ENCODE measurements at places on chromosomes 16 and 17.
A peak's percentile ranks its signal among the peaks of the same experiment; 100 is the strongest.

DNA sequence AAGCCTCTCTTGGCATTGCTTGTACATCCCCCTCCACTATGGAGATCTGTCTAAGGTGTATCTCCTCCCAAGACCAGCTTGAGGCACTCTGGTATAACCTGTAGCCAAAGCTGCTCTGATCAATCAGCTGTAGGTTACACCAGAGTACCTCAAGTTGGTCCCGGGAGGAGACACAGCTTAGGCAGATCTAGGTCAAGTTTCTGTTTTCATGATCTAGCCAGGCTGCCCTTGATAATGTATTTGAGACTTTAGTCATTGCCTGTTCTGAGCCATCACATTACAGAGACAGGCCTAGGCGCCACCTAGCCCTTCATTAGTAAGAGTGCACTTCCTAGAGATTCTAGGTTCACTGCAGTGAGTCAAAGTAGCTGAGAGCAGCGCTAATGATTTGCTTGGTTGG is 31.4 kb downstream of the ASGR1 start:
- DNase-seq: no peak

DNA sequence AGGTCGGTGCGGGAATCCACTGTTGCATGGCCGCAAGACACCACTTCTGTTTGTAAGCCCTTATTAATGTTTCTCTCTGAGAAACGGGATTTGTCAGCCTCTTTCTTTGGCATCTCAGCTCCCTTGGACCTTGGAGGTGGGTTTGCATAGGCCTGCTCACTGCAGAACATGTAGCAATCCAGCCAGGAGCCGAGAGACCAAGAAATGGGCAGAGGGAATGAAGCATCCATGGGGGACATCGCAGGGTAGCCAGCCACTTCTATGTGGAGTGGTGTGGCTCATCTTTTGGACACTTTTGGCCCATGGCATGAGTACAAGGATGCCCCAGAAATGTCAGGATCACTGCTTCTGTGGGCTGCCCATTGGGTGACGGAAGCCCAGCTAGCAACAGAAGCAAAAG is 79.4 kb downstream of the GSG1L start:
- no peak for DNase-seq

DNA sequence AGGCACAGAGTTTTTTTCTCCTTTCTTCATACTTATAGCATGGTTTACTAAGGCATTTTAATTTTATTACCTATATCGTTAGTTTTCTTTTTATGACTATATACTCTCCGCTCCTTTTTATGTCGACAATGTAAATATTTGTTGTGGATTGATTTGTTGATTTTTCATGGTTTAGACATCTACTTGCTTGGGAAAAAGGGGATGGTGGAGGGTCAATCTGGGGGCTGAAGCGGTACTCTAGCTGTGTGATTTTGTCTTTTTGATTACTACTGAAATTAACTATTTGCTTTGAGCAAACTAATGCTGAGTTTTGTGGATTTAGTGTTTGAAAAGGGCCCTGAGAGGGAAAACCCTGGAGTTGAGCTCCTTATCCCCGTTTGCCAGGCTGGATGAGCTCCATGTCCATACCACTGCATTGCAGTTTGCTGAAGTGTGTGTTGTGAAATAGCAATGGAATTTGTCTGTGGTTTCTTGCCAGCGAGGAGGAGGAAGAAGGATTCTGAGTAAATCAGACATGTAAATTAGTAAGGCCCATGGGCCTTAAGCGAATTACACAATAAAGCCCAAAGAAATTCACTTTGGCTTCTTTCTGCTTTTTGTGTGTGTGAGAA is 72.0 kb downstream of the FTO start:
- no peak for DNase-seq

GRCh38 chr17:52048137-52048898 is 110.2 kb downstream of the CA10 start:
- DNase-seq: no peak

- DNase-seq: no peak
Measured at GRCh38 chr16:87582216-87582965, 19.9 kb upstream of the JPH3 start.

DNA sequence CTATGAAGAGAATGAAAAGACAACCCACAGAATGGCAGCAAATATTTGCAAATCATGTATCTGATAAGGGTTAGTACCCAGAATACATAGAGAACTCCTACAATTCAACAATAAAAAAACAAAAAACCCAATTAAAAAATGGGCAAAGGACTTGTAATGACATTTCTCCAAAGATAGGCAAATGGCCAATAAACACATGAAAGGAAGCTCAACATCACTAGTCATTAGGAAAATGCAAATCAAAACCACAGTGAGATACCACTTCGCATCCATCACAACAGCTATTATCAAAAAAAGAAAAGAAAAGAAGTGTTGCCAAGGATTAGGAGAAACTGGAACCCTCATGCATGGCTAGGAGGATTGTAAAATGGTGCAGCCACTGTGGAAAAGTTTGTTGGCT is 45.1 kb upstream of the ARL6IP1 start:
- DNase-seq: no peak

- DNase-seq: no peak
Measured at GRCh38 chr16:14458576-14458975, 171.5 kb downstream of the PARN start.

DNA sequence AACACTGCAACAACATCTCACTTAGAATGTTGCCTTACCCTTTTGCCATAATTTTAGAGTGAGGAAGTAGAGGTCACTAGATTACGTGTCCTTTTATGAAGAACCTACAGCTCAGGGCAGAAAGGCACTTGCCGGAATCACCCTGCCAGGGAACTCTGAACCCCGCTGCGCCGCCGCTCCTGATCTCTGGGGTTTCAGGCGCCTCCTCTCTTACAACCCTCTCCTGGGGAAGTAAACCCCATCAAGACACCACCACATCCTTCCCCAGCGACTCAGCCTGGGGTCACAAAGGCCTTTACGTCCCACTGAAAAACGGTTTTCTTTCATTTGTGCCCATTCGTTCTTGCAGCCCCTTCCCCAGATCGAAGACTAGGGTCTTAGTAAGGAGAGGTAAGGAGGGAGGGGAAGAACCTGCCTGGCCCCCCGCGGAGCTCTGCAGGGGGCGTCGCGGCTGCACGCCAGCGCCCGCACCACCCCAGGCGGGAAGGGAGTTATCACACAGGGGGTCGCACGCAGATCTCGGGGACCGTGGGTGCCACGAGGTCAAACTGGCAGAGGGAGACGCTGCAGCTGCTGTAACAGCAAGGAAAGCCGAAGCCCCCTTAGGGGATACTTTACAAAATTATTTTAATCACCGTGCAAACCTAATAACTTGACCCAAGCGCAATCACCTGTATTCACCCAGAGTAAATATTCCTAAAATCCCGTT is 1.0 kb upstream of the HLF start:
- DNase-seq: no peak

DNA sequence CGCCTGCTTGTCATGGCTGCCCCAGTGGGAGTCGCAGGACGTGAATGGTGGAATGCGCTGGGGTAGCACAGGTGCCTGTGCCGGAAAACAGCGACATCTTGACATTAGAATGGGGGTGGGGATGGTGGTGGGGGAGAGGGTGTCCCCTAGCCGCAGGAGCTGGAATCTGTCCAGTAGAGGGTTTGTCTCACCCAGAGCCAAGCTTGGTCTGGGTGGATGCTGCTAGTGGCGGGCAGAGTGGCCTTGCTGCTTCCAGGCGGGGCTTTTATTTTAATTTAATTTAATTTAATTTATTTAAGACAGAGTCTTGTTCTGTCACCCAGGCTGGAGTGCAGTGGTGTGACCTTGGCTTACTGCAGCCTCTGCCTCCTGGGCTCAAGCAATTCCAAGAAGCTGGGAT is 7.7 kb downstream of the BAIAP2 start:
- DNase-seq: no peak

- no peak for DNase-seq
Measured at GRCh38 chr17:835263-835662, 53.1 kb downstream of the MRM3 start.

GRCh38 chr17:41490000-41490990 is 585 bp upstream of the KRT36 start:
- DNase-seq: no peak

GRCh38 chr17:75182319-75182568 is 515 bp downstream of the SUMO2 start:
- DNase-seq: no peak

GRCh38 chr17:74816905-74817620 is 40.9 kb upstream of the NAT9 start:
- DNase-seq: no peak

GRCh38 chr17:28524476-28525424 is 18.6 kb downstream of the FOXN1 start:
- no peak for DNase-seq

- no peak for DNase-seq
Measured at GRCh38 chr16:84848986-84849634, 29.3 kb downstream of the CRISPLD2 start.

DNA sequence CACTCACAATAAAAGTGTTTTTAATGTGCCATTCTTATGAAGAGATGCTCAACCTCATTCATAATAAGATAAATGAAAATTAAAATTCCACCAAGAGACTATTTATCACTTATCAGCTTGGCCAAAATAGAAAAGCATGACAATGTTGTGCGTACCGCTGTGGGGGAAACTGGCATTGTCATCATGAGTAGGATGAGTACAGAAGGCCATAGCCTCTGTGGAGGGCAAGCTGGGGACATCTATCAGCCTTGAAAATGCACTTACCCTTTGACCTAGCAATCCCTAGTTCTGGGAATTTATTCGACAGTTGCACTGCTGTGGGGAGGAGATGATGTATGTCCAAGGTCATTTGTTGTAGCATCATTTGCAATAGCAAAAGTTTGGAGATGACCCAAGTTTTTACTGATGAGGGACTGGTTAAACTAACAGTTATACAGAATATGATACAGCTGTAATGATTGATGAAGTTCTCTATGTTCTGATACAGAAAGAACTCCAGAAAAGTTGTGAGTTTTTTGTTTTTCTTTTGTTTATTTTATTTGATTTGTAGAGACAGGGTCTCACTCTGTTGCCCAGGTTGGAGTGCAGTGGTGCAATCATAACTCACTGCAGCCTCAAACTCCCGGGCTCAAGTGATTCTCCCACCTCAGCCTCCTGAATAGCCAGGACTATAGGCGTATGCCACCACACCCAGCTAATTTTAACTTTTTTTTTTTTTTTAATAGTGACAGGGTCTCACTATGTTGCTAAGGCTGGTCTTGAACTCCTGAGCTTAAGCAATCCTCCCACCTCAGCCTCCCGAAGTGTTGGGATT is 13.7 kb upstream of the PRKCB start:
- no peak for DNase-seq

DNA sequence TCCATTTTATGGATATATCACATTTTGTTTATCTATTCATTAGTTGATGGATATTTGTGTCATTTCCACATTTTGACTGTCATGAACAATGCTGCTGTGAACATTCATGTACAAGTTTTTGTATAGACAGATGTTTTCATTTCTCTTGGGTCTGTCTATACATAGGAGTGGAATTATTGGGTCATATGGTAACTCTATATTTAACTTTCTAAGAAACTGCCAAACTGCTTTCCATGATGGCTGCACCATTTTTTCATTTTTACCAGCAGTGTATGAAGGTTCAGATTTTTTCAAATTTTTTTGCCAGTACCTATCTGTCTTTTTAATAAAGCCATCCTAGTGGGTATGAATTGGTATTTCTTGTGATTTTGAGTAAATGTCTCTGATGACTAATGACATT is 15.5 kb downstream of the NFAT5 start:
- no peak for DNase-seq

DNA sequence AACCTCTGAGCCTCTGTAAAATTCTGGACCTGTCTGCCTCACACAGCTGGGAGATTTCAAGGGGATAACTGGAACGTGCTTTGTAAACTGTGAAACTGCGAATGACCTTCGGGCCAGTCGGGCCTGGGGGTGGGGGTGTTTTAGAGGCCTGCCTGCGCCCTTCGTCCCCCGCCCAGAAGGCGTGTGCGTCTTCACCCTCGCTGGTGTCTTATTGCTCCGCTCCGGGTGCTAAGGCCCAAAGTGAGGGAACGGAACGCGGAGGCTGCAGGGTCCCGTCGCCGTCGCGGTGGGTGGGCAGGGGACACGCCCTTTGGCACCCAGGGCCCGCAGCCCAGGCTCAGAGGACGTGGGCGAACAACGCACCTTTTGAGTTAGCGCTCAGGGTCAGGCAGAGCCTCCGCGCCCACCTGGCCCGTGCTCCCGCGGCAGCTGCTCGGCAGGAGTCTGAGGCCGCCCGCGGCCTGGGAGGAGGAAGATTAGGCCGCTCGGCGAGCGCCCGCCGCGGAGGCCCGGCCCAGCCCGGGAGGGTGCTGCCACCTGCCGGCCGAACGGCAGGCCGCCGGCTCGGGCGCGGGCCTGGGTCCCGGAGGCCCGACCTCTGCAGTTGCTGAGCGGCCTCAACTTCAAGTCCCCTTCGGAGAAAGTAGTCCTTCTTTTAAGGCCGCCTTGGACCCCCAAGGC is 29.7 kb downstream of the DCAKD start:
- peak; percentile 59 for DNase-seq

- DNase-seq: no peak
Measured at GRCh38 chr17:80718428-80718827, 173.8 kb downstream of the RPTOR start.

GRCh38 chr16:14600164-14600563 is 29.9 kb downstream of the PARN start:
- no peak for DNase-seq

GRCh38 chr17:74960570-74961342 is 11.8 kb downstream of the HID1 start:
- peak; percentile 22 for DNase-seq

GRCh38 chr17:72702136-72702735 is 390.3 kb downstream of the SLC39A11 start:
- no peak for DNase-seq

DNA sequence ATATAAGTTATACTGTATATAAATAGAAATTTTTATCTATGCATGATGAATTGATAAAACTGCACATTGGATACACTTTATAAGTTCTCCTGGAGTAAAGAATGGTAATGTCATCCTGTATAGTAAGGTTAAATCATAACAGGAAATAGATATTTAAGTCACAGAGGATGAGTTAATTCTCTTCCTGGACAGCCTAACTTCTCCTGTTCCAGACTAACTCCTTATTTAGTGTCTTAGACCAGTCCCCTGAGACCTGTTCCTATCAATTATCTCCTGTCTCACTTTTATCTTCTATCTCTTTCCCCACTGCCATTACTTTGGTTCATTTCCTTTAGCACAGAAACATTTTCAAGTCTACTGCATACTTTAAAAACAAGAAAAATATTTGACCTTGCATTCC is 46.5 kb downstream of the SSH2 start:
- no peak for DNase-seq

DNA sequence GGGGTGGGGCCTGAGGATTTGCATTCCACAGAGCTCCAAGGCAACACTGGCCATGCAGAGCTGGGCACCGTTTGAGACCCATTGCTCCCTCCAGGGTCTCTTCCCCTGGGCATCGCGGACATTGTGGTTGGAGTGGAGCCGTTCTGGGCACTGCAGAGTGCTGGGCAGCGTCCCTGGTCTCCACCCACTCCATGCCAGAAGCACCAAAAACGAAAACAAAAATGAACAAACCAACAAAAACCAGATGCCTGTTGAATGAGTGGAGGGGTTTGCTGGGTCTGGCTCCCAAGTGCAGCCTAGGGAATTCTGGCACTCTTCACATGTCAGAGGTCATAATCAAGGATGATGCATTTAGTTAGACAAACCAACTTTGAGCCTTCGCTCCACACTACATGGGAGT is 17.9 kb downstream of the WNT9B start:
- no peak for DNase-seq

GRCh38 chr17:48611681-48612455 is 1.1 kb upstream of the HOXB7 start:
- DNase-seq: no peak
